ENCODE measurements at places on chromosomes 3 and 15. TPM values are rescaled to one million over a fixed set of nuclear protein-coding genes. Genes with fewer than 3 reads are reported as not detected.

CIB1 gene
- 34.0 TPM for total RNA-seq

ARPIN gene
- total RNA-seq, result 12.8 TPM

TMEM212 gene
- total RNA-seq, result not detected

ISLR gene
- total RNA-seq, result not detected

FETUB gene
- not detected for total RNA-seq

GNAT1 gene
- not detected for total RNA-seq

CCNB2 gene
- 82.1 TPM for total RNA-seq

C3orf49 gene
- total RNA-seq, result not detected

SPESP1 gene
- 5.6 TPM for total RNA-seq

AEN gene
- total RNA-seq, result 62.8 TPM

LTF gene
- 3.1 TPM for total RNA-seq

DNAJA4 gene
- total RNA-seq, result 6.3 TPM

ISLR2 gene
- 0.13 TPM for total RNA-seq

STAB1 gene
- 149 TPM for total RNA-seq

ALPK3 gene
- total RNA-seq, result 30.7 TPM

Data from mammary microvascular endothelial cell (primary cell).